A549 (cell line): ENCODE measurements at places on chromosomes 5 and 9. TPM values are rescaled to one million over a fixed set of nuclear protein-coding genes. Genes with fewer than 3 reads are reported as not detected.

DNA sequence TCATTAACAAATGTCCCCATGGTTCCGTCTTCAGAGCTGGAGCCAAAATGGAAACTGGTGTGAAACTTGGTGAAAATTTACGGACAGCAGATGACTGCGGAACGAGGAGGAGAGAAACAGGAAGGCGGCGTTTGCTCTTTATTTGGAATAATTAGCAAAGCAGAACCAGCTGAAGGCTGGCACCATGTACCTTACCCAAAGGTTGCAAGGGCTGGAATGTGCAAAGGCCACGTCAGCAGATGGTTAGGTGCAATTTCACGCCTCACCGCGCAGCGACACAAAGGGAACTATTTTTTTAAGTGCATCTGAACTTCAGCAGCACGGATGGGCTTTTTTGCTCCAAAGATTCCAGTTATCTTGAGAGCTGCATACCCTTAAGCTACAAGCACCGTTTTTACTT, 127.4 kb downstream of the COL23A1 start:
- DNase-seq, result no peak

DNA sequence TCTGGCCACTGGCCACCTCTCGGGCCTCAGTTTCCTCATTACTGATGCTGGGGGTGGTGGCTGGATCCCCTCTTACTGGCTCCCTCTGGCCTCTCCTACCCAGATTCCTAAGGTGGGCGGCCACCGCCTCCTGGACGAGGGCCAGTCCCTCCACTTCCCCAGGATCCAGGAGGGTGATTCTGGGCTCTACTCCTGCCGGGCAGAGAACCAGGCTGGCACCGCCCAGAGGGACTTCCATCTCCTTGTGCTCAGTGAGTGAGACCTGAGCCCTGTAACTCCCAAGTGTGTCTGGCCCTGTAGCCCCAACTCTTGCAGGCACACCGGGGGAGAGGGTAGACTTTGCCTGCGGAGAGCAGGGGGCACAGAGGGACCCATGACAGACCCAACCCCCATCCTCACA, 83.3 kb downstream of the HMCN2 start:
- no peak for DNase-seq

- no peak for DNase-seq
Observed at GRCh38 chr5:61030163-61030482, 85.1 kb downstream of the NDUFAF2 start.

DNA sequence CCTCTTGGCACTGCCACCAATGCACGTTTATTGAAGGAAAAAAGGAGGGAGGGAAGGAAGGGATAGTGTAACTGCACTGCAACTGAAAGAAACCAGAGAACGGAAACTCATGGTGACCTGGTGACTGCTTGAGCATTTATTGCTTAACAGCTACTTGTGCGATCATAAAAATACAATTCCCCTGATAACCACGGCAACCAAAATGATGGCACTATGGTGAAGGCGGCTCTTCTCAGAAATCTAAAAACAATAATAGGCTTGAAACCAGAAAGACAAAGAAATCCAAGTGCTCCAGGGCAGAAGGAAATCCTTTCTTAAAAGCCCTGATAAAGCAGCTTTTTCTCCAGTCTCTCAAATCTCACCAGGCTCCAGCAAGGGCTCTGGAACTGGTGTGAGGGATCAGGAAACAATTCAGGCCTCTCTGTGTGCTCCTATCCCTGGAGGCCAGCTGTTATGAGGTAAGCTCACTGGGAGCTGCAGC, 1.9 kb downstream of the FBXO10 start:
- DNase-seq, result no peak

DNA sequence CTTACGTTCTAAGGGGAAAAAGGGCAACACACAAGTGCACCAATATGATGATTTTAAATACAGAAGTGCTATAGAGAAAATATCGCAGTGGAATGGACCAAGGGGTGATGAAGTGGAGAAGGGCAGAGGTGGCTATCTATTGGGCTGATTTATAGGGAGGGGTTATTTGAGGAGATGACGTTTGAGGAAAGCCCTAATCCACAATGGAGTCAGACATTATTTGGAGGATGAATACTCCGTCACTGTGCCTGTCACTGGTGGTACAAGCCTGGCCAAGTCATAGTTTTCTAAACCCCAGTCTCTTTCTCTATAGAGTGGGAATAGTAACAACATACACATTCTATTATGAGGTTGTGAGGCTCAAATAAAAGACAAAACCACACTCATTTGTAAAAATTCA, 48.5 kb downstream of the MEF2C start:
- DNase-seq, result no peak

GRCh38 chr9:93582115-93582514, 5.7 kb downstream of the PHF2 start:
- no peak for DNase-seq

DNA sequence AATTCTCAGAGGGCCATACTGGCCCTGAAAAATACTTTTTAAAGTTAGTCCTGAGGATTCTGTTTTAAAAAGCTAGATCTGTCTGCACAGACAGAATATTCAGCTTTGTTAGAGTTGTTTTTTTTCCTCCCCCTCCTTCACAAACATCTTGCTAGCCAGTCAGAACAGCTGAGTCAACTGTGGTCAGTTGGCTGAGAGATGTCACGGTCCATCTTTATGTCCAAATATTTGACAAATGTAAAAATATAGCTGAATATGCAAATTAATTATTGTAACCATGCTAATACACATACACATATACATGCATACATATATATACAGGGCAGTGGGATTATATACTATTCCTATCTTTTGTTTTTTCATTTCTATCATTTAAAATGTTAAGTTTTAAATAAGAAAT, 33.9 kb downstream of the UNC13B start:
- no peak for DNase-seq

- no peak for DNase-seq
Observed at GRCh38 chr5:174789596-174789995, 65.2 kb downstream of the MSX2 start.

GRCh38 chr5:112812549-112812948, 48.5 kb upstream of the SRP19 start:
- DNase-seq, result no peak

DNA sequence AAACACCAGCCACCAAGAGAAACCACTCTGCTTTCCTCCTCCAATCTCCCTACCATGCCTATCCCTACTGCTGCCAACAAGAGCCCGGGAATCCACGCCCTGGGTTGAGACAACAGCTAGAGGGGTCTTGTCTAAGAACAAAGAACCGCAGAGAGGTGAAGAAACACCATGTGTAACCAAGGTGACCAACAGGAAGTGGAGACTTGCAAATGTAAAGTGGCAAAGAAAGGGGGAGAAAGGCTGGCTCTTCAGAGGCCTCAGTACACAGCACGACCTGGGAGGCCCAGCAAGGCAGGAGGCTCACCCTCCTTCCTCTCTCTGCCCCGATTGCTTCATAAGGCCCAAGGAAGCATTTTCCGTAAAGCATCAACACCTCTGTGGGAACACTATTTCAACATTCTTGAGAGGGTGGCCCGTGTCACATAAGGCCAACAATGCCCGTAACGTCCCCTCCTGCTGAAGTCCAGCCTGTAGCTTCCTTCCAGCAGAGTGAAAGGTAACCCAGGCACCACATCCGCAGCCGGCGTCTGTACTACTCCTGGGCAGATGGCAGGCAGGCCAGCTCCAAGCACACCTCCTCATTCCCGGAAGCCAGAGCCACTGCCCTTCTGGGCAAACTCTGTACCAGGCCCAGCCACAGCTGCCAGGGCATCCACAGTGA, 18.3 kb downstream of the CCNJL start:
- no peak for DNase-seq

GRCh38 chr5:142572006-142572405, 113.9 kb downstream of the FGF1 start:
- no peak for DNase-seq

DNA sequence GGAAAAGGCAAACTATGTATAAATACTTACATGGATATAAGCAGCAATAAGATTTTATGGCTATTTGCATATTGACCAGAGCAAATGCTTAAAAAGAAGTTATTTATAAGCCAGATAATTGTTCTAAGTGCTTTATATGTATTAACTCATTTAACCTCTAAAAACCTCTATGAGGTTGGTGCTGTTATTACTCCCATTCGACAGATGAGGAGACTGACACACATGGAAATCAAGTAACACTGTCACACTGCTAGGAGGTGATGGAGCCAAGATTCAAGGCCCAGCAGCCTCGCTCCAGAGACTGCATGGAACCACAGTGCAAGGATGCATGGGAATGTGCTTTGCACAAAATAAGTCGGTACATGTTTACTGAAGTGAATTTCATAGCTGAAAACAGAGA, 53.7 kb downstream of the C5 start:
- DNase-seq, result no peak

The LRRC19 gene
- 0.11 TPM in 1 of 3 replicates, not detected in the others for polyA plus RNA-seq

The ORM2 gene
- not detected in 3 replicates for polyA plus RNA-seq

The STXBP1 gene
- 16.1 to 22.6 TPM (median 19.8 TPM) in 3 replicates for polyA plus RNA-seq

The YIPF5 gene
- 54.9 to 59.2 TPM (median 57.8 TPM) in 3 replicates for polyA plus RNA-seq
